ENCODE measurements at places on chromosomes 6 and 20.
A peak's percentile ranks its signal among the peaks of the same experiment; 100 is the strongest.

DNA sequence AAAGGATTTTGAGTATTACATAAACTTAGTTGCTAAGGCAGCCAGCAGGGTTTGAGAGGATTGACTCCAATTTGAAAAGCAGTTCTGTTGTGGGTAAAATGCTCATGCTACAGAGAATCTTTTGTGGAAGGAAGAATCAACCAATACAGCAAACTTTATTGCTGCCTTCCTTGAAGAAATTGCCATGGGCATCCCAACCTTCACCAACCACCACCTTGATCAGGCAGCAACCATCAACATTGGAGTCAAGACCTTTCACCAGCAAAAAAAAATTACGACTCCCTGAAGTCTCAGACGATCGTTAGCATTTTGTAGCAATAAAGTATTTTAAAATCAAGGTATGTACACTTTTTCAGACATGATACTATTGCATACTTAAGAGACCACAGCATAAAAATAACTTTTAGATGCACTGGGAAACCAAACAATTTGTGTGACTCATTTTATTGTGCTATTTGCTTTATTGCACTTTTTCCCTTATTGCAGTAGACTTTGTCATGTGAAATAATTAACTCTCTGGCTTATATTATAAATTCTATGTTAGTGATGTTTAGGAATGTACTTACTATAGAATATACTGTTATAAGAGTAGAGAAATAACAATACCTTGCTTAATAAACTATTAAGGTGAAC, 390.8 kb downstream of the CDKAL1 start:
- no peak for DNase-seq

GRCh38 chr6:5541751-5542432, 280.6 kb downstream of the FARS2 start:
- DNase-seq: no peak

GRCh38 chr6:143629104-143630080, 48.4 kb upstream of the PHACTR2 start:
- DNase-seq: no peak

GRCh38 chr6:13260101-13260598, 68.2 kb downstream of the TBC1D7 start:
- DNase-seq: no peak

- DNase-seq: no peak
Observed at GRCh38 chr6:8005136-8005535, 59.1 kb downstream of the BLOC1S5 start.

DNA sequence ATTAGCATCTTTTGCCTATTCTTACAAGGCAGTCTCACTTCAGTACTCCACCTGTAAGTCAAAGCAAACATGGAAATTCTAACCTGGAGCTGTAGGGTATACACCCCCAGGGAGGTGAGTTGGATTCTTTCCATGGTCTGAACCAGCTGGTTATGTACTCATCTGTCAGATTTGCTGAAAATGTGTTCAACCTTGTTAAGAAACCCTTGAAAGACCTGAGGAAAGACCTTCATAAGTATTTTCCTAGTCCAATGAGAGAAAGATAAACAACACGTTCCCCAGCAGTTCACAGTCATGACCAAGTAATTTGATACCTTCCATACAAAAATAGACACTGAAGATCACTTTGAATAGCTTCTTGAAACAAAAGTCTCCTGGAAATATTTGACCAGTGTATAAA, 42.5 kb downstream of the ID4 start:
- no peak for DNase-seq

DNA sequence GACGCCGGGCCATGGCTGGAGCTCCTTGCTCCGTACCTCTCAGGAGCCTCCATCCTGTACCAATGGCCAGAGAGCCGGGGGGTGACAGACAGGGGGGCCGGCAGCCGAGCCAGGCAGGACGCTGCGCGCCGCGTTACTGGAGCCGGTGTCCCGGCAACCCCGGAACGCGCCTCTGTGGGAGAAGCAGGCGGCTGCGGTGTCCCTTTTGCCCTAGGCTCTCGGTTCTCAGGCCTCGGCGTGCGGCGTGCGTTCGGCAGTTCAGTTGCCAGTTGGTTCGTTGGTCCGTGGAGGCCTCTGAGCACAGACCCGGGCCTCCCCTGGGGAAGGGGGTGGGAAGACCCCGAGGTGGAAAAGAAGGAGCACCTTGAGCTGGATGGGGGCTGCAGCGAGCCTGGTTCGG, at the start of gene SPATS1:
Gene SPATS1 (plus strand): TSS at position 162 of the 400 bp plus-strand sequence. CDS start 446 bp downstream, outside the sequence.
- no peak for DNase-seq

GRCh38 chr6:136012198-136012887, 160.8 kb downstream of the PDE7B start:
- DNase-seq: no peak

- DNase-seq: peak; percentile 58
Observed at GRCh38 chr6:125781314-125781868, 9.4 kb upstream of the NCOA7 start.

DNA sequence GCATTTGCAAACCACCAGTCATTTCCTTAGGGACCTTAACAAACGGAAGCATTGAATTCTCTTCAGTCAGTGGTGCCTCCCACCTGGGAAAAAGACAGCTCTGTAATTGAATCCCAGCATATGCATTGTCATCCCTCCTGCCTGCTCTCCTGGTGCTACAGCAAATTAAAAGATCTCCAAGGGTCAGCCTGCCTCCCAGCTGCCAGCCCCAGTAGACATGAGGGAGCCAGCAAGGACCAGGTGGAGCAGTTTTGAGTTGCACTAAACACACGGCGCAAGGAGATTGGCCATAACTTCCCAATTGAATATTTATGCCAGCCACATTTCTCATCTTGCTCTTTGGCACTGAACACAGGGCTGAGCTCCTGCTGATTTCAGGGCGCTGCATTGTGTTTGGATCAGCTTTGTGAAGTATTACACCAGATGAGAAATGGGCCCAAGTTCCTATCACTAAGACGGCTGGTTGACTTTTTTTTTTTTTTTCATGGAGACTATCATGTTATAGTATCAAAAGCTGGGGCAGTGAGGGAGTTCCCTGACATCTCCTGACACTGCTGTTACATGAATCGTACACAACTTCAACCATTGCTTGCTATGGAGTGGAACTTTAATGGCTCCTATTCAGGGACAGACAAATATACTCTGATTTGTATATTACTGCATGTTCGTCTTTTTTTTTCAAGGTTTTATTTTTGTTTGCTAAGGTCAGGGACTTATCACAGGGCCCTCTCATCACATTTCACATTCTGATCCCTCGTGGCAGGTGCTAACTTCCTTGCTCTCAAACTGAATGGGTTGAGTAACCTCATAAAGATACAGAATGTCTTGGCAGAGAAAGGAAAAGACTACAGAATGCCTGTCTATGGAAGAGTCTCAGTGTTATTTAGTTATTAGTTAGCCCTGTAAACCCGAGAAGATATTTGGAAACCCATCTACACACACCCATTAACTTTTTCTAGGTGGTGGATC, 191.1 kb downstream of the EYA4 start:
- DNase-seq: no peak

DNA sequence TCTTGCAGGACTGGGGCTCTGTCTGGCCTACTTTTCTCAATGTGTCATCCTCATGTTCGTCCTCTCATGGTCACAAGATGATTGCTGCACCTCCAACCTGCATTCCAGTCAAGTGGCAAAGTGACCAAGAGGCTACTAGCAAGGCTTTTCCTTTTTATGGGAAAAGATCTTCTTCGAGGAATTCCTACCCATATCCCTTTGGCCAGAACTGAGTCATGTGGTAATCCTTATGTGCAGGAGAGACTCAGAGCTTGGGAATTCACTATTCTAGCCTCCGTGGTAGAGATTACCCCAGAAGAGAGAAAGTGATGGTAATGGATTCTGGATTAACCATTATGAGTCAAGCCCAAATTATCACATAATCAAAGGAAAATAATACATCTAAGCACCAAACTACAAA, 162.7 kb downstream of the KCNQ5 start:
- DNase-seq: no peak

DNA sequence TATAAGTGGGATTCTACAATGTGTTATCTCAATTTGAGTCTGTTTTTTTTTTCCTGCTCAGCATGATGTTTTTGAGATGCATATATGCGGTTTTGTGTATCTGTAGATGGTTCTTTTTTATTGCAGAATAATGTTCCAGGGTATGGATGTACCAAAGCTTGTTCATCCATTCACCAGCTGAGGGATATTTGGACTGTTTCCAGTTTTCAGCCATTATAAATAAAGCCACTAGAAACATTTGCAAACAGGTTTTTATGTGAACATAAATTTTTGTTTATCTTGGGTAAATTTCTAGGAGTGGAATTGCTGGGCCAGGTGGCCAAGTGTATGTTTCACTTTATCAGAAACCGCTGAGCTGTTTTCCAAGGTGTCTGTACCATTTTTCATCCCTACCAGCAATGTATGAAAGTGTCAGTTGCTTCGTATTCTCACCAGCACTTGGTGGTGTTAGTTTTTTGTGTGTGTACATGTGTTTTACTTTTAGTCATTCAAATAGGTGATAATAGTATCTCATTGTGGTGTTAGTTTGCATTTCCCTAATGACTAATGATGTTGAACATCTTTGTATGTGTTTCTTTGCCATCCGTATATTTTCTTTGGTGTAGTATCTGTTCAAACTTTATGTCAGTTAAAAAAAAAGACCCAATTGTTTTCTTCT, 124.2 kb downstream of the CEBPB start:
- DNase-seq: no peak

- DNase-seq: no peak
Observed at GRCh38 chr6:166864333-166864732, 92.0 kb downstream of the RNASET2 start.

GRCh38 chr6:92714346-92714745, 705.0 kb downstream of the EPHA7 start:
- DNase-seq: no peak
